ENCODE measurements at places on chromosomes 11 and 22.

- no peak for DNase-seq
Observed at GRCh38 chr11:36296884-36297543, 926 bp downstream of the PRR5L start.

DNA sequence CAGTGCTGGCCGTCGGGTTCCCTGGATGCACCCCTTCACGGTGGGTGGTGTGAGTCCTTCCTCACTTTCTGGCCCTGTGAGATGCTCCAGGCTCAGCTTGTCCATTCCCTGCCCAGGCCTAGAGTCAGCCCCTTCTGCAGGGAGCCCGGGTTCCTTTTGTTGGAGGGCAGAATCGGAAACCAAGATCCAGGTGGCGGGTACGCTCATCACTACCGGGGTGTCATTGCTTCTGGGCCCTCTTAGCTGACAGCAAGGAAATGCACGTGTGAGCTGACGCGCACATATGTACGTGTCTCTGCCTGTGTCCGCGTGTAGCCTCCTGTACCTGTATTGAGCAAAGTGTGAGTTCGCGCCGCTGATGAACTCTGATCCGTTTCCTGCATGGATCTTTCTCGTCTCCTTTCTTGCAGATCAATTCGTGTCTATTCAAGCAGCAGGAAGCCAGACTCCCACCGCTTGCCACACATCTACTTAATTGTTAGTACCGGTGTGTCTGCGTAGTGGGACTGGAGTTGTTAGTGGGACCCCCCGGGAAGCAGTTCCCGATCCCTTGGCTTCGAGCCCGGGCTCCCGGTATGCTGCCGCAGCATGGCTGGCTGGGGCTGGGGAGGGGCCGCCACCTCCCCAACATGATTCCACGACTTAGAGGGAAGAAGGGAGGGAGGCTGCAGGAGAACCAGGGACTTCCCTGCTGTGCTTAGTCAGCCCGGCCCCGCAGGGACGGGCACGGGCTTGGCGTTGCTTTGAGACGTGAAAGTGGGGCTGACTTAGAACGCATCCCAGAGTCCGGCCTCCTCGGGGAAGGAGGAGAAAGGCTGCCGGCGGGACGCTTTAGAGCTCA, 35.9 kb upstream of the GRAMD4 start:
- no peak for DNase-seq

GRCh38 chr11:128522055-128522942, 65.1 kb downstream of the ETS1 start:
- peak; percentile 94 for DNase-seq

GRCh38 chr11:93063086-93063485, 93.6 kb downstream of the MTNR1B start:
- DNase-seq, result no peak

DNA sequence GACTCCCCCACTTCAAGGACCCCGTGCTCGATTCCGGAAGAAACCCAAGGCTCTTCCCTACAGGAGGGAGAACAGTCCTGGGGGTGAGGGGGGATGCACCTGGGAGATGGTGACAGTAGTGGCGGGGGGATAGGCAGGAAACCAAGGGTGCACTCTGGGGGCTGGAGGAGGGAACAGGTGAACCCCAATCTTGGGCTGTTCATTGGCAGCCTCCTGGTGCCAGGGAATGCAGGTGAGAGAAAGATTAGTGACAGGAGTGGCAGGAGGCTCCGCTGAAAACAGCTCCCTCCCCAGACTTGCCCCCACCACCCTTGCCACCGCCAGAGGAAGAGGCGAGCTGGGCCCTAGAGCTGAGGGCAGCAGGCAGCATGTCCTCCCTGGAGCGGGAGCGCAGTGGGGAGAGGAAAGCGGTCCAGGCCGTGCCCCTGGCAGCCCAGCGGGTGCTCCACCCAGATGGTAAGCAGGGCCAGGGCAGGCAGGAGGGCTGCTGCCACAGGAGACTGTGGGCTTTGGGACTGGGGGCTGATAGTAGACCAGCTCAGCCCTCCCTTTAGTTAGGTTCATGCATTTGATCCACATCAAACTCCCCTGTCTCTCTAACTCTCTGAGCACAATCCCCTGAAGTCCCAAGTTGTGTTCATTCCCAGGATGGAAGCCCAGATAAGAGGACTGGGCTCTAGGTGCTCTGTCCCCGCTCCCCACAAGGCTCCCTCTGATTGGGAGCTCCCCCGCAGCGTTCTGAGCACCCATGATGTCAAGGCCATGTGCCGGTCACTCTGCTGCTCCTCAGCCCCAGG, 14.5 kb downstream of the ROBO3 start:
- DNase-seq, result no peak

DNA sequence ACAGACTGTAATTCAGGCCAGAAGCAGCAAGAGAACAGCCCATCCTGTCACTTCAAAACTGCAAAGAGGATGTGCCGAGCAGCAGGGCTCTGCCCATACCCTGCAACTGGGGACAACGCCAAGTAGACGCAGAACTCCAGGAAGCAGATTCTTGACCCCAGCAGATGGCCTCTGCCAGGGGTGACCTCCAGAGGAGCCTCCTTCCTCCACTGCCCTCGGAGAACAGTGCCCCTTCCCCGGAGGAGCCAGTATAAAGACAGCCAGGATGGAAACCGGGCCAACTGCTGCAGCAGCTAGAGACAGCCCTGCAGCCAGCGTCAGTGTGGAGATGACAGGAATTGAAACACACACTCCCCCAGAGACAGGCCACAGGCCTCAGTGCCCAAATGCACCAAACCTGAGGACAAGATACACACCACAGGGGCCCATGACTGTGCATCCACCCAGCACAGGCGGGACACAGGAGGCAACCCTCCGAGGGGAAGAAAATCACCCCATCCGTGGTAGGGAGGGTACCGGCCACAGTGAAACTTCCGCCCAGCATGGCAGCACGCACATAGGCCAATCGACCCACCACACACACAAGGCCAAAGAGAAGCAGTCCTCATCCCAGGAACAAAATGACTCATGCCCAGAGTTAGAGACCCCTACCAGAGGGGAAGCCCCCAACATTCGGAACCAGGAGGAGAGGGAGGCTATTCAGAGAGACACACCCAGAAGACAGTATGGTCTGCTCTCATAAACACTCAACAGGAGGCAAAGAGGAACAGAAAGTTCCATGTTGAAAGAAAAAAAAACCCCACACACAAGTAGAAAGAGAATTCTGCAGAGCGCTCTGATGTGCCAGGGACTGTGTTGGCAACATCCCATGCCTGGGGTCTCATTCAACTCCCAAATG, 5.6 kb downstream of the AHNAK start:
- DNase-seq, result no peak

DNA sequence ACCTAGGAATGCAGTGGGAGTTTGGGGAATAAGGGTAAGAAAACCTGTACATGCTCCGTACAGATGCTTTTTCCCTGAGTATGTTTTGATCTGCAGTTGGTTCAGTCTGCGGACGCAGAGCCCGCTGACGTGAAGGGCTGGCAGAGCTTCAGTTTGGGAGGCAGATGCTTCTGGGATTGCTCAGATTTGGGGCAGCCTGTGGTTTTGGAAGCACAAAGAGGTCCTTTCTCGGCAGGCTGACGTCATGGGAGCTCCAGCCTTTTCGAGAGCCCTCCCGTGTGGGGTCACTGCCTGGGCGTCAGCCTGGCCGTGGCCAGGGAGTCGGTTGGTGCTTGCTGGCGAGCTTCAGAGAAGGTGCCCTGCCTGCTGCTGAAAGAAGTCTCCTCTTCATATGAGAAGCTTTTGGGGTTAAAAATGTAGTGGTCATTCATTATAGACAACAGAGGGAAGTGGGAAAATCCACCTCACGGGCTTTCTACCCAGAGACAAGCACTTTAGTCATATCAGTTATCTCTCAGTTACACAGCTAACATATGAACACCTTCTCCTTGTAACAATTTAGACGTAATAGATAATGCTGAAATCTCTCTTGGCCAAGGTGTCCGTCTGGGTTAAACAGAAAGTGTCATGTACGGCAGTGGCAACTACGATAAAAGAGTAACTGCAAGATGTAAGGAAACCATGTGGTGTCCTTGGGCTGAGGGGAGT, 26.8 kb downstream of the TPCN2 start:
- DNase-seq, result no peak

DNA sequence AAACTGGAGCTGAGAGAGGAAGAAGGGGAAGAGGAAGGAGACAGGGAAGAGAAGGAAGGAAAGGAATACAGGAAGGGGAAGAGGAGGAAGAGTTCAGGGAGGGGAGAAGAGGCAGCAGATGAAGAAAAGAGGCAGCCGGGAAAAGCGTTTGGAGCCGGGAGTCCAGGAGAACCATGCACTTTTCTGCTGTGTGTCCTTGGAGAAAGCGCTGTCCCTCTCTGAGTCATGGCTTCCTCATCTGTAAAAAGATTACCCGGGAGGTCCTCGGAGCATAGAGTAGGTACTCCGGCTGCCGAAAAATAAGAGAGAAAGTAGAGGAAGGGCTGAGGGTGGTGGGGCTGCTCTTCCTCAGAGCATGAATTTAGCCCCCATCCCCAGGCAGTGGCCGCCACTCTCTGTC, 226.9 kb downstream of the MN1 start:
- no peak for DNase-seq

GRCh38 chr11:18495271-18495670, 31.5 kb downstream of the TSG101 start:
- DNase-seq, result no peak

DNA sequence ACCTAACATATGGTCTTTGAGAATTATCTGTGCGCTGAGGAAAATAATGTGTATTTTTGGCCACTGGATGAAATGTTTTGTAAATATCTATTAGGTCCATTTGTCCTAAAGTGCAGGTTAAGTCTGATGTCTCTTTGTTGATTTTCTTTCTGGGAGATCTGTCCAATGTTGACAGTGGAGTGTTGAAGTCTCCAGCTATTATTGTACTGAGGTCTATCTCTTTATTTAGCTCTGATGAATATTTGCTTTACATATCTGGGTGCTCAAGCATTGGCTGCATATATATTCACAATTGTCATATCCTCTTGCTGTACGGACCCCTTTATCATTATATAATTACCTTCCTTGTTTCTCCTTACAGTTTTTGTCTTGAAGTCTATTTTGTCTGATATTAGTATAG, 833.8 kb downstream of the DLG2 start:
- DNase-seq, result no peak

GRCh38 chr11:7347611-7348431, 96.1 kb downstream of the SYT9 start:
- no peak for DNase-seq

DNA sequence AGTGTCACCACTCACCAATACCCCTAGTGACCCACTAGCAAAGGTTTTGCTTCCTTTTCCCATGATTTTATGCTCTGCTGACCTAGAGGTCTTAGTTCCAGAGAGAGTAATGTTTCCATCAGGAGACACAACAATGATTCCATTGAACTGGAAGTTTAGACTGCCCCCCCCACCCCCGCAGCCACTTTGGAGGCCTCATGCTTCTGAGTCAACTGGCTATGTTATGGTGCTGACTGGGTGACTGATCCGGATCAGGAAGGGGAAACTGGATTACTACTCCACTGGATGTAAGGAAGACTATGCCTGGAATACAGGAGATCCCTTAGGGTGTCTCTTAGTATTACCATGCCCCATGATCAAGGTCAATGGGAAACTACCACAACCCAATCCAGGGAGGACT, 633.6 kb downstream of the OPCML start:
- no peak for DNase-seq

GRCh38 chr22:45892681-45893461, 84.1 kb downstream of the WNT7B start:
- DNase-seq, result no peak

DNA sequence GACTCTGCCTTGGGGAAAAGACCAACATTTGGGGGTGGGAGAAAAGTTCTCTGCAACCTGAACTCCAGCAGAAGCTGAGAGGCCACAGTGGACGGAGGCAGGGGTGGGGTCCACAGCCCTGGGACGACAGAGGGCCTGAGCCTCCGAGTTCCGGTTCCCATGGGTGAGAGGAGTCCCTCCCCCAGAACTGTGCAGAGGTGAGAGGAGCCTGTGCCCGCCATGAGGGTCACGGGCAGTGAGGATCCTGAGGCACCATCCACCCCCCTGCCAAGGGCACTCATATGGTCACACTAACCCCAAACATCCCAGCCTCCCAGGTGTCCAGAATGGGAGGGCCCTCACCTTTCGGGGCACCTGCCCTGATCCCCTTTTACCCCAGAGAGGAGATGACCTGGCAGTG, 30.5 kb downstream of the KIAA0930 start:
- no peak for DNase-seq

DNA sequence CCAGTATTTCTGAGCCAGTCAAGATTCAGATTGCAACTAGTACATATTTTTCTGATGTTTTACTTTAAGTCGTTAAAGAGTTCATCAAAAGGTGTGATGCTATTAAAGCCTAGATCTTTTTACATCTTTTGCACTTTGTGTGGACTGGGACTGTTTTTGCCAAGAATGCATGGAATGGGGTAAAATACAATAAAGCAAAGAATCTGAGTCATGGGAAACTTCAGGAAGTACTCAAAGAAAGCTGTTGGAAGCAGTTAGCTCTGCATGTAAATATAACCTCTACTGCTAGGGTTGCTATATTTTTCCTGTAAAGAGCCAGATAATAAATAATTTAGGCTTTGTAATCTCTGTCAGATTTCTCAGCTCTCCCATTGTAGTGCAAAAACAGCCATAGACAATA, 20.9 kb downstream of the ATXN10 start:
- DNase-seq, result no peak

- no peak for DNase-seq
Observed at GRCh38 chr11:96949464-96949863, 559.7 kb downstream of the JRKL start.

DNA sequence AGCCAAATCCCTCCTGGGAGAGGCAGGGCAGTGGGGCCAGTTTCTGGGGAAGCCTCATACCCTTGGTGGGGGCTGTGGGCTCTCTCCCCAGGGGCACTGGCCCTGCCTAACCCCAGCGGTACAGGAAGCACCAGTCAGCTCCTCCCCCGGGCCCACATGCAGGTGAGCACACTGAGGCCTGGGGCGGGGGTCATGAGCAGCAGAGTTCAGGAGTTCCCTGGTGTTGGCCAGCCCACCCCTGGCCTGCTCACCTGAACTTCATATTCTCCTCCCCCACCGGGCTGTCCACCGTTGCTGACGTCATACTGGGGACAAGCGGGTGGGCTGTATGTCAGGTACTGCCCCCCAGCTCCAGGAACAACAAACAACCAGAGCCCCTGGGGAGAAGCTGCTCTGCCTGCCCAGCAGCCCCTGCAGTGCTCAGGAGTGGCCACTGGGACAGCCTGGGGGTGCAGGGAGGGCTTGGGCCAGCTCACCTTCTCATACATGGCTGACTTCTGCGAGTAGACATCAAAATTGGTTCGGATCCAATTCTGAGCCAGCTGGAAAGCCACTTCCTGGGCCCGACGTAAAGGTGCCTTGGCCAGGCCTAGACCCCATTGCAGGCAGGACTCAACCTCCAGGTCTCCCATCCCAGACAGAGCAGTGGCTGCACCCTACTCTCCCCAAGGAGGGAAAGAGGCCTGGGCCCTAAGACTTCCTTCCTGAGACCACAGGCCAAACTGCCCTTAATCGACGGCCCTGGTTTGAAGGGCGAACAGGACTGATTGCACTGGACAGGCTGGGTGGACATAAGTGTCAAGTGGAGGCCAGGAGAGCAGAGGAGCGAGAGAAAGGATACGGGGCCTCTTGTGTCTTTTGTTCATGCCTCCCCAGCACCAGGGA, 20.8 kb downstream of the TREH start:
- no peak for DNase-seq

All from CD4-positive, alpha-beta T cell (primary cell).